Amniotic epithelial cell (primary cell): ENCODE measurements at places on chromosomes 5 and 9.

DNA sequence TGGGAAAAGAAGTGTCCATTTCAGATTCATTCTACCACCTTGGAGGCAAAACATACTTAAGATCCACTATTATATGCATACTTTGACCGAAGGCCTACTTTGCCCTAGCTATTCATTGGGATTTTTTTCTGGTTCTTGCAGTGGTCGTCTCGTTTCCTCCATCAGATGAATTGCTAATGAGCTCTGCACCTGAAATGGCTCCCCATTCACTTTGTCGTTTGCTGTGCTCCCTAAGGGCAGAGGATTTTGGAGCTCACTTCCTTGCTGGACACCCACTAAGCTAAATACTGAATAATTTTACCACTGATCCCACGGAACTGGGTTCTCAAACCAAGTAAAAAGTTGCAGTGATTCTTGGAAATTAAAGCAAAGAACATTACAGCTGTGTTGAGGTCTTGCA, 1.9 kb downstream of the KDM3B start:
- DNase-seq: no peak

DNA sequence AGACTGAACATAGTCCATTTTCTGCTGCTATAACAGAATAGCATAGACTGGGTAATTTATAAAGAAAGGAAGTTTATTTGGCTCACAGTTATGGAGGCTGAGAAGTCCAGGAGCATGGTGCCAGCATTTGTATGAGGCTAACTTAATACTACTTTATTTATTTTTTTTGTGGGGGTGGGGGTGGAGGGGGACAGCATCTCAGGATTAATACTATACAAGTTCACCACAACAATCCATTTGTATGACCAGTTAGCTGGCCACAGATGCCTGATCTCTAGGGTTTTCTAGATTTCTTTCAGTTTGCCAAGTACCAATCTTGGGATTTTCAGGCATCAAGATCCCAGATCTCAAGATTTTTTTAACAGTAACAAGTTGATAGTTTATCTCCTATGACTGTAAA, 20.3 kb downstream of the ANGPTL2 start:
- no peak for DNase-seq

DNA sequence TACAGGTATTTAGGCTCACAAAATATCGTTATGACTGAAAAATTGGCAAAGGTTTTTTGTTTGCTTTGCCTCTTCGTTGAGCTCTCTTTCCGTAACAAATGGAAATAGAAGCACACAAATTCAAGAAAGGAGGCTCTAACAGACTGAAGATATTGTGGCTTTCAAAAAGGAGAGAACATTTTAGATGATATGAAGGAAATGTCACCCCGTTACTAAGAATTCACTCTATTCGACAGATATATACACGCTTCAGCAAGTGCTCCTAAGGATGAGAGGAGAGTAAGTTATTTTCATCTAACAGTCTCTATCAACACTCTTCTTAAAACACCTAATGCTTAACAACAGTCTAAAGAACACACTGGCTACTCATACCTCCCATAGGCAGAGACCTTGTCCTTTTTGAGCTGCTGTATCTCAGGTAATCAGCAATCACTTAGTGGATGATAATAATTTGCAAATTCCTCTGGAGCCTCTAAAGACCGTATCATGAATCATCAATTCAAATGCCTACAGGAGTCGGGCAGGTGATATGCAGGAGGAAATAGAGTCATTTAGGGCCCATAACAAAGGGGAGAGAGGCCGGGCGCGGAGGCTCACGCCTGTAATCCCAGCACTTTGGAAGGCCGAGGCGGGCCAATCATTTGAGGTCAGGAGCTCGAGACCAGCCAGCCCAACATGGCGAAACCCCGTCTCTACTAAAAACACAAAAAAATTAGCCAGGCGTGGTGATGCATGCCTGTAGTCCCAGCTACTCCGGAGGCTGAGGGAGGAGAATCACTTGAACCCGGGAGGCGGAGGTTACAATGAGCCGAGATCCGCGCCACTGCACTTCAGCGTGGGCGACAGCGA, 1.4 kb upstream of the HSDL2 start:
- DNase-seq: no peak

- no peak for DNase-seq
These were observed 109.0 kb downstream of the BAAT start for GRCh38 chr9:101275769-101276250.

DNA sequence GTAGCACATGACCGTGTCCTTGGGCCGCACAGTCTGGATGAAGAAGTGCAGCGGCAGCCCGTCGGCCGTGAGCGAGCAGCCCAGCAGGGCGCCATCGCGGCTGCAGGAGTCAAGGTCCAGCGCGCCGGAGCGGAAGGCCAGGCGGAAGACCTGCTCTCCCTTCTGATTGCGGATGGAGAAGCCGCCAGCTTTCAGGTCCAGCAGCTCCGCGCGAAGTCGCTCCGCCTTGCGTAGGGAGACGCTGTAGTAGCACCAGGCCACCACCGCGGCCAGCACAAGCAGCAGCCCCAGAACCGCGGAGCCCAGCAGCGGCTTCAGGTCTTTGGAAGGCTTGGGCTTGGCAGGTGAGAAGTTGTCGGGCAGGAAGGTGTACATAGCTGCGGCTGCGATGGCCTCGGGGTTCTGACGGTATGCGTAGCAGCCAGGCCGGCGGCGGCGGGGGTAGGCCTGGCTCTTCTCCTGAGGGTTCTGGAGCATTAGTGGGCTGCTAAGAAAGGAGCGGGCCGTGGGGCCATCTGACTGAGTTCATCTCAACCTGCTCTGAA, 4.2 kb downstream of the MYORG start:
- DNase-seq: no peak

DNA sequence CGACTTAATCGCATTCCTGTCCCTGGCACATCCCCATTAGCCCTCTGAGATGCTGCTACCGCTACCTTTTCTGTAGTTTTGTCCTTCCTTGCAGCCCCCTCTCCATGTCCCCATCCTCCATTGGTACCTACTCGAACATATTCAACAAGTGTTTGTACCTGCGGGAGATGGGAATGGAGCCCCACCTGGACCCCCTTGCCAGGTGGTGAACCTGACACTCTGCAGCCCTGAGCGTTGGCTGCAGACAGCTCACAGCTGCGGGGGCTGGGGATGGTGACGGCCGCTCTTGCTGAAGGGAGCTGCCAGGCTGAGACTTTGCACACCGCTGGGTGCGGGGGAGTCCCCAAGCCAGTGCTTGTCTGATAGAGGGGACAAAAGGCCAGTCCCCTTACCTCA, 96.3 kb upstream of the DAP start:
- no peak for DNase-seq

DNA sequence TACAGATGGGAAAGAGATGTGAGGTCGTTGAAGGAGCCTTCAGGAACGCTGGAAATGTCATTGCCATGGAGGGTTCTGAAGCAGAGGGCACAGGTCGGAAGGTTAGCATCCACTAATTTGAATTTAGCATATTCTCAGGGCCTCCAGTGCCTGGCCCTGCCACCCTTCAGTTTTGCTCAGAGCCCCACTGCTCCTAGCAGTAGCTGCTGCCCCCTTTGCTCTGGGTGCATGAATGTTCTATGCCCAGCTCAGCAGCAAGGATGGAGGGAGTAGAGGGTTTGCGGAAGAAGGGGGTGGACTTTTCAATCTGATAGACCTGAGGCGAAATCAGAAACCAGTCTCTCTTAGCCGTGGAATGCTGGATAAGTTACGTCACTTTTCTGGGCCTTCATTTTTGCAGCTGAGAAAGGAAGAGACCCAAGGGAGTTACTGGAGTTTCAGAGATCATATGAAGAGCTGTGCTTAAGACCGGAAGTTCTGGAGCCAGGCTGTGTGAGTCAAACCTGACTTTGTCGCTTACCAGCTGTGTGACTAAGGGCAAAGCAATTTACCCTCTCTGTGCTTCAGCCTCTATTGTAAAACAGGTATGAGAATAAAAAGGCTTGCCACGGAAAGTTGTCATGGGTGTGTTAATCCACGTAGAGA, 133.2 kb upstream of the PANK3 start:
- DNase-seq: peak; percentile 88

GRCh38 chr5:176866707-176867310, 32.3 kb downstream of the HK3 start:
- DNase-seq: no peak

- no peak for DNase-seq
These were observed 14.1 kb downstream of the SEMA4D start for GRCh38 chr9:89483592-89484474.

- DNase-seq: no peak
These were observed 52.6 kb upstream of the ADAMTSL1 start for GRCh38 chr9:18421391-18421790.

GRCh38 chr5:76175051-76175666, 92.0 kb downstream of the SV2C start:
- DNase-seq: peak; percentile 24

- no peak for DNase-seq
These were observed 464 bp downstream of the CEMIP2 start for GRCh38 chr9:71767776-71768321.

DNA sequence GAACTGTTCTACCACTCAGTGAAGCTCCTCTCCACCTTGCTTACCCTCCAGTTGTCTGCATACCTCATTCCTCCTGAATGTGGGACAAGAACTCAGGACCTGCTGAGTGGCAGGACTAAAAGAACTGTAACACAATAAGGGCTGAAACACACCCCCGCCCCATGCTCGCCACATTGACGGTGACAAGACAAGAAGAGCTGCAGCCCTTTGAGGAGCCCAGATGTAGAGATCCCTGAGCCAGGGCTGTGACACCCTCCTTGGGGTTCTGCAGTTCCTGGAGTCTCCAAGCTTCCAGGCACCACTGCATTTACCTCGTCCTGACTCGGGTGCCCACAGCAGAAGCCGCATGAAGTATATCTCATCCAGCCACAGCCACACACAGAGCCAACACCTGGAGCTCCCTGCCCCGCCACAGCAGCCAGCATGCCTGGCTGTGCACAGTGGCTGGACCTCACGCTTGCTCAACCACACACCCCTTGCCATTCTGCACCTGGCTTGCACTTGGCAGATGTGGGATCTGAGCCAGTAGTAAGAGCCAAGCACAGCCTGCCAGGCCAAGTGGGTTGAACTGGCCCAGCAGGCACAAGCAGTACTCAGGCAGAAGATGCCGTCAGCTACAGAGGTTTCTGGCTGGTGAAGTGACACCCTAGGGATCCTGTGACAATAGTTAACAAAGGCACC, 166.1 kb downstream of the RNF180 start:
- no peak for DNase-seq

- DNase-seq: peak; percentile 78
These were observed 1.1 kb upstream of the SYNPO start for GRCh38 chr5:150639377-150639692.

DNA sequence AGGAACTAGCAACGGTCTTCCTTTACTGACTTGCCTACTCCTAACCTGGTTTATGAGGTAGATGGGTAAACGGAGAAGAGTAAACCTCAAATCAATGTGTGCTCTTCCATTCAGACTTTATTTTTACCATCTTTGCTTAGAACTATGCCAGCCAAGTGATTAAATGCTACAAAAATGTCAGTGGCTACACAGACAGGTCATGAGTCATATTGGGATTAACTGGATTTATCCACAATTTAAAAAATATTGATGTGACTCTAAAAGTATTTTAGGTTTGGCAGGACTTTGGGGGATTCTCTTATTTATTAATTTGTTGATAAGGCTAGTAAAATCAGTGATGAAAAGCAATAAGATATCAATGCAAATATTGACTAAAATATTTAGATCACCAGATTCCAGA, 275.0 kb downstream of the PLK2 start:
- peak; percentile 63 for DNase-seq

GRCh38 chr5:163978897-163979296, 473.5 kb downstream of the MAT2B start:
- no peak for DNase-seq

DNA sequence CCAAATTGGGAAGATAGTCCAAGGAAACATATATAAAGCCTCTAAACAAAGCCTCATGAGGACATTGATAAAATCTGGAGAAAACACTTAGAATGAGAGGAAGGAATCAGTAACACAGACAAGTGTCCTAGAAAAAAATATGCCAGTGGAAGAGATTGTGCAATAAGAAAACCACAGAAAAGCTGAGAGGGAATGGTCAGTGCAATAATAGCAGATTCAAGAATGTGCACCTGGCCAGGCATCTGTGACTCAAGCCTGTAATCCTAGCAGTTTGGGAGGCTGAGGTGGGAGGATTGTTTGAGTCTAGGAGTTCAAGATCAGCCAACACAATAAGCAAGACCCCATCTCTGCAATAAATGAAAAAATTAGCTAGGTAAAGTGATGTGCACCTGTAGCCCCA, 691.2 kb upstream of the CDH6 start:
- peak; percentile 81 for DNase-seq

- DNase-seq: no peak
These were observed 201.2 kb downstream of the TSSK1B start for GRCh38 chr5:113233606-113234005.

DNA sequence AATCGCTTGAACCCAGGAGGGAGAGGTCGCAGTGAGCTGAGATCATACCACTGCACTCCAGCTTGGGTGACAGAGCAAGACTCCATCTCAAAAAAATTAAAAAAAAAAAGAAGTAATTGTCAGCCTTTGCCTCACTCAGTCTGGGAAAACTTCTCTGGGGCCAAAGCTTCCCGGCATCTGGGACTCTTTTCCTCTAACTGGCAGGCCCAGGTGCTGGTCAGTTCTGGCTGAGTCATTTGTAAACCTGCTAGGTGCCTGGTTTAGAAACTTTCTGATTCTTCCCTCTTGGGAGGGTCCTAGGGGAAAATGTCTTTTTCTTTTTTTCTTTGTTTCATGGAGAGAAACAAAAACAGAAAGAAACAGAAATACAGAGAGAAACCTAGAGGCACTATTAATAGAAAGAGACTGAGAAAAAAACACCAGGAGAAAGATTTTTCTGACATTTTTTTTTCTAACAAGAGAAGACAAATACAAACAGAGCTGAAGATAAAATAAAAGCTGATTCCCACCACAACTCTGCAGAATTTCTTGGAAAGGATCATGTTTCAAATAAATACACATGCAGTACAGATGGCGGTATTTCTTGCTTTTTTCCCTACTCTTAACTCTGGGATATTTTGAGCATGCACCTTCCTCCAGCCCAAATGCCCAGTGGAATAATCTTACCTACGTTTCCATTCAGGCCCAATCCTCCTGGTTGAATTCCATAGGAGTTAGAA, 22.1 kb upstream of the UBAP2 start:
- DNase-seq: no peak

DNA sequence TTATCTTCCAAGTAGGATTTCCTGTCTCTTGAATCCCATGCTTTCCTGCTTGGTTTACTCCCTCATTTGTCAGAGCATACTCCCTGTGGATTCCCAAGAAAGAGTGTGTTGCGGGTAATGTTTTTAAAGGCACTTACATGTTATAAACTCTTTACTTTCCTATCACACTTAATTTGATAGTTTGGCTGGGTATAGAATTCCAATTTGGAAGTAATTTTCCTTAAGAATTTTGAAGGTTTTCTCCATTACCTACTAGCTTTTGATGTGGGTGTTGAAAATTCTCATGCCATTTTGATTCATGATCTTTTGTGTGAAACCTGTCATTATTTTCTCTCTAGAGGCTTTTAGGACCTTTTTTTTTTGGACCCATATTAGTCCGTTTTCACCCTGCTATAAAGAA, 47.2 kb upstream of the PITX1 start:
- no peak for DNase-seq

- no peak for DNase-seq
These were observed 29.6 kb downstream of the ANKDD1B start for GRCh38 chr5:75640826-75641225.

- DNase-seq: peak; percentile 25
These were observed 49.6 kb upstream of the KIF2A start for GRCh38 chr5:62256161-62257019.

GRCh38 chr5:45533663-45534062, 162.5 kb downstream of the HCN1 start:
- no peak for DNase-seq
